Cortex of kidney (tissue), 1 donor: ENCODE measurements at places on chromosomes 11 and 22.

- no peak for DNase-seq
Measured at GRCh38 chr11:117912497-117912896, 16.7 kb downstream of the TMPRSS13 start.

- DNase-seq = no peak
Measured at GRCh38 chr11:112728288-112728687, 232.9 kb upstream of the NCAM1 start.

DNA sequence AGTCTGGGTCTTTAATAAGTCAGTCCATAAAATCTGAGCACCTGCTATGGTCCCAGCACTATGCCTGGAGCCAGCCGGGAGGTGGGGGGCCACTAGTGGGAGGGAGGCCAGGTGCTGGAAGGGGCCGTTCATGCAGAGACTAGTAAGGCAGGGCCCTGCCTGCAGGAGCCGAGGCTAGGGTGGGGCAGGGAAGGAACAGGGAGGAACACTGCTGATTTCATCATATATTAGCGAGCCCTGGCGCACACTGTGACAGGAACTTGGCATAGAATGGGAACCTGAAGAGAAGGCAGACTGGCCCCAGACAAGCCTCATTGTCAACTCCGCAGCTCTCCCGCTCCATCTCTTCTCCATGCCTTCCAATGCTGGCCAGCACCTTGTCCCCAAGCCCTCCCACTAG lies 7.1 kb downstream of the VSIG10L2 start:
- no peak for DNase-seq

DNA sequence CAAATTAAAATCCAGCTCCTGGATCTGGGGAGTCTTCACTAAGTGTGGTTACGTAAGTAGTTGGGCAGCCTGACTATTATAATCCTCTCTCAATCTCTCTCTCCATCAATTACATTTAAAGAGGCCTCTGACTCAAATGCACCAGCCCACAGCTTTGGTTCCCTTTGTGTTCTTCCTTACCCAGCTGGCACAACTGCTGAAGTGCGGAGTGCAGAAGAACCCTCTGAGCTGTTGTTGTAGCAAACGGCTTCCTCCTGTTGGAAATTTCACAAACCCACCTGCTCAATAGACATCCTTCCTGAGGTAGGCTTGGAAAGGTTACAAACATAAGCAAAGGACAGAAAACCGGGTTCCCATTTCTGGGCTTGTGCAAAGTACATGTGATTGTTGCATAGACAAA lies 17.0 kb upstream of the SORL1 start:
- DNase-seq = no peak

- DNase-seq = no peak
Measured at GRCh38 chr11:5689551-5689983, at the start of gene TRIM22. TSS of gene TRIM22 (plus strand) at chr11:5689790. CDS start at chr11:5696233, 6,443 bp downstream.

GRCh38 chr11:62911137-62912130 lies 9.7 kb downstream of the CHRM1 start:
- DNase-seq = no peak

DNA sequence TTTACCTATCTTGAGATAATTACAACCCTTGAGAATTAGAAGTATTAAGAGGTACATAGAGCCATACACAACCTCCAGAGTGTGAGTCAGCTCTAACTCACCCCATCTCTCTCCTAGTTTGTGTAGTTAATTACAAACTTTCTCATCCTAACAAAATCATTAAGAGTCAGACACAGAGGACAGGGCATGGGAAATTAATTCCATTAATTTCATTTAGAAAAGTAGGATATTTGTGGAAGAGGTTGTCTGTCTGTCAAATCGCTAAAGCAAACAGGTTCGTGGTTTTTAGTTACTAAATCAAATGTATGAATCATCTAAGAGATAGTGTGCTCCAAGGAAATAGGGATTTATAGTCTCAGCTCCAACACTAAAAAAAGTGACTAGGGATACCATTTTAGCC lies 1261.4 kb upstream of the TENM4 start:
- DNase-seq = no peak

- DNase-seq = no peak
Measured at GRCh38 chr11:96311120-96311568, 31.9 kb downstream of the MAML2 start.
